Lung (tissue), 17 donors: ENCODE measurements at places on chromosomes 4 and X. TPM values are rescaled to one million over a fixed set of nuclear protein-coding genes. Genes with fewer than 3 reads are reported as not detected.
A peak's percentile ranks its signal among the peaks of the same experiment; 100 is the strongest.

DNA sequence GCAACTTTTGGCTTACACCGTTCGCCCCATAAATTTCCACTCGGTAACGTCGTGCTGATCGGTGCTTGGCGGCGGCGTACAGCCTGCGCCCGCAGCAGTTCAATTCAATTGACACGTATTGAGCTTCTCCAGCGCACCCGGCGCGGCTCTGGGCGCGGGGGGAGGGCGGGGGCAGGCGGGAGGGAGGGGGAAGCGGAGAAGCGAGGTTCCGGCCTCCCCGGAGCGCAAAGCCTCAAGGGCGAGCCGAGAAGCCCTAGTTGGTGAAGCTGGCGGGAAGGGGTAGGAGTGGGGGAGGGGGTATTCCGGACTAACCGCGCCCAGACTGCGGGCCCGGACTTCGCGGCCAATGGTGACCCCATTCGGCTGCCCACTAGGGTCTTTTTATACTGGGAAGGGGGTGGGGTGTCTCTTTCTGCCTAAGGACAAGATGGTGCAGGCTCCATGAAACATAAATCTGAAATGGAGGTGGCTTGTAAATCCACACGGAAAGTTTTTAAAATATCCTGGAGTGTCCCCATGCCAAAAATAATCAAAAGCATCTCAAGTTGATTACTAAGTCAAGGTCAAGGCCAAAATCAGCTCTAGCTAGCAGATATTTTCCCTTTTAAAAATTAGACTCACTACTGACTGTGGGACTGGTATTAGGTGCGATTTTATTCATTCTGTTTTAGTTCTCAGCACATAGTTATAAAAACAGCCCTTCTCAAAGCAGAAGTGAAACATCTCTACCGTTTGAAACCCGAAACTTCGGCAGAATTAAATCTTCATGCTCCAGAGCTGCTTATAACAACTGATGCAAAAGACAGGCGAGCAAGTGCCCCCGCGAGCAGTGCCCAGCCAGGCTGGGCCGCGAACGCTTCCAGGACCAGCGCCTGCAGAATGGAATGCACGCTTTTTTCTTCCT lies 1.5 kb upstream of the BCOR start:
- DNase-seq = peak; percentile 58

DIPK2B gene
- total RNA-seq = 15.9 TPM

PGAM4 gene
- total RNA-seq = not detected

DNA sequence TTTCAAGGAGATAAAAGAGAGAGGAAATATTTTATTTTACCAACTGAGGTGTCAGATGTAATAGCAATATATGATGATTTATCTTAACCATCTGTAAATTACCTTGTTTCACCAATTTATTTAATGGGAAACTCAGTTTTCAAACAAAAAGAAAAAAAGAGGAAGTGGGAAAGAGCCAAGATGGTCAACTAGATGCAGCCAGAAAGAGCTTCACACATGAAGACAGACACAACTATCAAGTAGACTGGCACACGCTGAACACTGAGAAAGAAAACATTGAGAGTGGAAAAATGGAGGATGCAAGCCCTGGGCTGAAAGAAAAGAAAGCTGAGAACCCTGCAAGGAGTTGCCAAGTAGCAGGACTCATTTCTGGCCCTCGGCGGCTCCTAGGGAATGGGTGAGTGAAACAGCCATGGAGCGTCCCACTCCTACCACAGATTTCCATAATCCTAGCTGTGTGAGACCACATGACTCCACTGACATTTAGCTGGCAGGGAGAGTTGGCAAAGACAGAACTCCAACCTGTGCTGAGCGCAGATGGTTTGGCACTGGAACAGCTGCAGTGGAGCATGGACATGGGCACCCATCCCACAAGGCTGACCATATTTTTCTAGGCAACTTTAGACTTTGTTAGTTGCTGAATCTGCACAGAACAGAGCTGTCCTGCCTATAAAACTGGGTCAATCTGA lies 409.3 kb downstream of the FAM47B start:
- DNase-seq = no peak

XK gene
- total RNA-seq = 3.1 TPM

TTC29 gene
- 11.1 TPM for total RNA-seq

- peak; percentile 14 for DNase-seq
Observed at GRCh38 chrX:78321809-78322208, 5.6 kb downstream of the CYSLTR1 start.

DNA sequence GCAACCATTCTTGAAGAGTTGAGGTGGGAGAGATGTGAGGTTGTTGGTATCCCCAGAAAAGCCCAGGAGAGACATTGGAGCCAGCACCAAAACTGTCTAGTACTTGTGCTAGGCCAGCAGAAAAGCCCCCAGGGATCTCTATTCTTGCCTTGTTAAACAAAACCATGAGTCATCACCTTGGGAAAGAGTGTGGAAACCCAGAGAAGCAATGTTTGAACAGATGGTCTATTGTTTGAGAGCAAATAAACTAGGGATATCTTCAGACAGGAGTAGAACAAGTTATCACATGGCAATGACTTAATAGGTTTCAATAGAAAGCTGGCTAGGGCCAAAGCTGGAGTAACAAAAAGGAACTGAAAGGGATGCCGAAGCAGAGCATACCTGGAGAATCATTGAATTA lies 195.7 kb upstream of the CASK start:
- DNase-seq = no peak

RPS3A gene
- 2,958 TPM for total RNA-seq

MTCP1 gene
- 10.7 TPM for total RNA-seq

DNA sequence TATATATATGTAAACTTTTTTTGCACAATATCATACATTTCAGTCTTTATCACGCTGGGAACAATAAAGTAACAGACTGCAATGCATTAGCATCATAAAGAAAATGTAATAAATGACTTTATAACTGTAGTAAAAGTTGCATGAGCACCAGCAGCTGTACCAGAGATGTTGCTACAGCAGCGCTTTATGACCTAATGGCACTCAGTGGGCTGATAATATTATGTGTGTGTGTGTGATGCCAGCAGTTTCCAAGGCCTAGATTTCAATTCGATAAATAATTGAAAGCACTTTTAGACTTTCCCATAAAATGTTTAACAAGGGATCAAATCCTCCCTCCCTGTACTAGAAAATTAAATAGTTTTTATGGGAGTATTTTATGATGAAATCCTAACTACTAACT lies 367.6 kb upstream of the AGA start:
- DNase-seq = peak; percentile 28

SHROOM4 gene
- total RNA-seq = 63.3 TPM

ABLIM2 gene
- total RNA-seq = 4.0 TPM

KCNE5 gene
- 0.54 TPM for total RNA-seq

TMEM255A gene
- total RNA-seq = 0.54 TPM

DNA sequence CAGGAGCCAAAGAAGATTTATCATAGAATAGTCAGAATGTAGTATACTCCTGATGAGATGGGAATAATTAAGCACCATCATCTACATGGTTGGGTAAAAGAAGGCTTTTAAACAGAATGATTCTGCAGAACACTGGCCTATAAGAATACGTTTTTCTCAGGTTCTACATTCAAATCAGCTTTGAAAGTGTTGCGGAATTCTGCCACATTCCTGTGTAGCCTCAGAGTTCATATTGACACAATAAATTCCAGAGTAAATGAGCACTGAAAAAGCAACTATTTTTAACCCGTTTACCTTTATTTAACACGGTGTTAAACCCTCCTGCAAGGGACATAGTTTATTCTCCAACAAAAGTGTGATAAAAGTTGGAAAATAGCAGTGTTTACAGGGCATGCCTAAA lies 950.2 kb upstream of the SLIT2 start:
- DNase-seq = no peak
